ENCODE measurements at places on chromosomes 6 and 20.

- no peak for DNase-seq
These were observed 290.7 kb downstream of the HTR1B start for GRCh38 chr6:77172578-77172977.

DNA sequence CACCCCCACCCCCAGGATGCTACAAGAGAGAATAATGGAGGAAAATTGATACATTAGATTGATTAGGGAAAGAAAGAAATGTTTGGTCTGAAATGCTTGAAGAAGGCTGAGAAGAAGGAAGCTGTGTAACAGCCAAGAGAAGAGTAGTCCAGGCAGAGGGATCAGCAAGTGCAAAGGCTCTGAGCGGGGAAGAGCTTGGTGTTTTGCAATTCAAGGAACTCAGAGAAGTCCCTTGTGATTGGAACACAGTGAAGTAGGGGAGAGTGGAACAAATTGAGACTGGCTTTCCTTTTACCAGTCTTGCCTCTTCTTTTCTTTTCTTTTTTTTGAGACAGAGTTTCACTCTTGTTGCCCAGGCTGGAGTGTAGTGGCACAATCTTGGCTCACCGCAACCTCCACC, 76.6 kb upstream of the CHD6 start:
- no peak for DNase-seq

DNA sequence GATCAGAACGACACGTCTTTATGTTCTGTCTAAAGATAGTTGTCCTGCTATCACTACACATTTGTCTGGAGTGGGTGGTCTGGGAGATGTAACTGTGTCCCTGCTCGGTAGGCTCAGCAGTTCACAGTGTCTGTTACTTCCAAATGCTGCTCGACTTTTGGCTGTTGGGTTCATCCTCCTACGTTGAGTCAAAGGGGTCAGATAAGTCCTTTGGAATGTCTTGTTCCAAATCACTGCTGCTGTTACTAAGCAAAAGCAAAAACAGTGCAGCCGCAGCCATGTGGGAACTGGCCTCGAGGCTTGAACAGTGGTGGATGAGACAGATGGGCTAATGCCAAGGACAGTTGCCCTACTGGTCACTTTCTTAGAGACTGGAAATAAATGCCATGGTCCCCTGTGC, 272.2 kb upstream of the MAP3K7 start:
- DNase-seq, result no peak

GRCh38 chr6:167266830-167267555, 24.1 kb upstream of the UNC93A start:
- no peak for DNase-seq

DNA sequence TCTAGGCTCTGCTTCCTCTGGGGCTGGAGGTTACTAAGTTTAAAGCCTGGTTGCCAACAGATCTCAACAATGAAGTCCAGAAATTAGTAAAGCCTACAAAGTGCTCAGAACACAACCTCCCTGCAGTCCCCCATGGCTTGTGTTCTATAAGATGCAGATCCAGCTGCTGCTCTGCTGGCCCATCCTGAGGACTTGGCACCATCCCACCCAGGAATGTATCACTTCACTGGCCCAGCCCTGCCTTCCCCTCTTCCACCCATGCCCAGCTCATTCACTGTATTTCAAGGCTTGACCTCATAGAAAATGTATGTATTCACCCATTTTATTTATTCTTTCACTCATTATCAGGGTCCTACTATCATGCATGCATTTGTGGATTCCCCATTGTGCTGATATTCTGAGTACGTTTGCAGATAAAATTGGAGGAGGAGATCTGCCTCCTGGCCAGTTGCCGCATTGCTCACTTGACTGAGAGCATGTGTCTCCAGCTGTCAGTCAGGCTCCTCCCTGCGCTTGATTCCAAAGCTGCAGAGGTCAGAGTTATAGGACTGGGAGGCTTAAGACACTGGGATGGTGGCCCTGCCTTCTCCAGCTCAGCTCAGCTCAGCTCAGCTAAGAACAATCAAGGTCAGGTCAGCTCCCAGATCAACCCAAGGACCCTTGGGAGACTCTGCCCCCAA, 104.8 kb downstream of the MAFB start:
- DNase-seq, result peak; percentile 70

DNA sequence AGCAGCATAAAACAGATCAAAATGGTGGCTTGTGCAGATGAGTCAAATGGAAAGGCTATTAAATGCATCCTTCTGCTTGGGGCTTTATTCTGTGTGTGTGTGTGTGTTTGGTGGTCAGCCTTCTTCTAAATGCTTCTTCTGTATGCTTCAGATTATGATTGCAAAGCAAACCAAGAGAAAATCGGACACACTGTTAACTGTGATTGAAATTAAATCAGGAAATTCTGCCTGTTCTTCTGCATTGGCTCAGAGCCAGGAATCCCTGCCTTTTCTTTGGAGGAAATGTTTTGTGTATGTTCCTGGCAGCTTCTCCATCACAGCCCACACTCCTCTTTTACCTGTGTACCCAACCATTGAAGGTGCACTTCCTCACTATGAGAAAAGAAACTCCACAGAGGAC, 22.3 kb upstream of the PDE10A start:
- no peak for DNase-seq

DNA sequence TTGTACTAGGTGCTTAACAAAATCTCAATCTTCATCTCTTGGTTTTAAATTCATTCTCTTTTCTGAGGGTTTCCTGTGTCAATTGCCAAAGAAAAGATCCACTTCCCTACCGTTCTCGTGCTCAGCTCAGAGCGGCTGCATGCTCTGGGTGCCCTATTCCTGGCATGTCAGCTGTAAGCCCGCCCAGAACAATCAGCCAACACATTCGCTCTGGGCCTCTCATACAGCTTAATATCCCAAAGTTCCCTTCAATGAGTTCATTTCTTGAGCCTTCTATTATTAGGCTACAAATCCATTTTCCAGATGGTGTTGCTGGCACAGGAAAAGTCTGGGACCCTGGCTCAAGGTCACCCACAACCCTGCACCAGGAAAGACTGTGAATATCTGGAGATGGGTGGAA, 24.3 kb upstream of the LRFN2 start:
- DNase-seq, result peak; percentile 33

DNA sequence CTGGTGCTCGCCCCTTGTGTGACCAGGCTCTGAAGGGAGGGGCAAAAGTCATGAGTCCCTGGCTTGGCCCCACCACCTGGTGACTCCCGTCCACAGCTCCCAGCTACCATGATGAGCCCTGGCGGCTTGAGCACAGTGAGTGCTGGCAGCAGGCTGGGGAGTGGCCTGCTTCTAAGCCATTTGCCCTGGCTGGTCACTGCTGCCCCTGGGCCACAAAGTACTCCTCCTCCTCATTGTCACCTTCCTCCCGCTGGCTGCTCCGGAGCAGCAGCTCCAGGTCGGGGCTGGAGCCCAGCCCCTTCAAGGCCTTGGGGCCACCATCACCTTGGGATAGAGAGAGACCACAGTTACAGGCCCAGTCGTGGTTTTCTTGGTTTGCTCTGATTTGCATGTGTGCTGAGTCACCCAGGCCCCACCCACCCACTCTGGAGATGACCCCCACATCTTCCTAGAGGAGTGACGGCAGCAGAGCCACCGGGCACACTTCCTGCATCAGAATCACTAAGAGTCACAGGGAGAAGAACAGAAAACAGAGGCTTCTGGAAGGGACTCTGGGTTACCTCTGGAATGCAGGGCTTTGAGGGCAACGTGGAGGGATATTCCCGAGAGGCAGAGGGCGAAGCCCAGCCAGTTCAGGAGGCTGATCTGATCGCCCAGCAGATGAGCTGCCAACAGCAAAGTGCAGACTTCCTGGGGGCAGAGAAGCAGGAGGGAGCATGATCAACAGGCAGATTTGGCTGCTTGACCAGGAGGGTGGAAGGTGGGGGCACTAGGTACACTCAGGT, 42.1 kb upstream of the CDH22 start:
- no peak for DNase-seq

- DNase-seq, result peak; percentile 62
These were observed 93.3 kb downstream of the SESN1 start for GRCh38 chr6:109001291-109001894.

GRCh38 chr20:60540591-60540990, 582.4 kb downstream of the CDH26 start:
- DNase-seq, result no peak

DNA sequence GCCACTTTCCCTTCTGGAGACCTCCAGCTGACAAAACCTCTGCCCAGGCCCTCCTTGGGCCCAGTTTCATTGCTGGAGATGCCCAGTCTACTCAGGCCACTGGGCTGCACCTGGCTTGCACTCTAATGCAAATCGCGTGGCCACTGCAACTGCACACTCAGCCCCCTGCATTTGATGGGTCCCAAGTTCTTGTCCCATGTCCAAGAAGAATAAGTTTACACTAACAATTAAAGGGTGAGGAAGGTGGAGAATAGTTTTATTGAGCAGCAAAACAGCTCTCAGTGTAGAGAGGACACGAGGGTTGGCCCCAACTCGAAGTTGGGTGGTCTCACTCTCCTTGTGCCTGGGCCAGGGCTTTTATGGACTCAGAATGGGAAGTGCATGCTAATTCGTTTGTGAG, 31.9 kb upstream of the THEMIS start:
- DNase-seq, result no peak

DNA sequence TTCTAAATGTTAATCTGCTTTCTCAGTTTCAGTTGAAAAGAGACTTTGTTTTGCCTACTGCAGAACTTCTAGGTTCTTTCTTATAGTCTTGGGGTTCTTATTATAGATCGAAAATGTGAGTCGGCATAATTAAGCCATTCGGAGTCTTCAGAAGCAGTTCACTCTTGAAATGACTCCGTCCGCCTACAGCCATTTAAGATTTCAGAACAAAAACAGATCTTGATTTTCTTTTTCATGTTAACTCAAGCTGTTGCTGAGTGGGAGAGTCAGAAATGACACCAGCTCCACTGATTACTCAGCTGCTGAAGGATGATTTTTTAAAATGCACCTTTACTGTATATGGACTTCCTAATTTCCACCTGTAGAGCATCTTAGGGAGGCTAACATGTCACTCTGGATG, 15.9 kb downstream of the PRDM1 start:
- no peak for DNase-seq

DNA sequence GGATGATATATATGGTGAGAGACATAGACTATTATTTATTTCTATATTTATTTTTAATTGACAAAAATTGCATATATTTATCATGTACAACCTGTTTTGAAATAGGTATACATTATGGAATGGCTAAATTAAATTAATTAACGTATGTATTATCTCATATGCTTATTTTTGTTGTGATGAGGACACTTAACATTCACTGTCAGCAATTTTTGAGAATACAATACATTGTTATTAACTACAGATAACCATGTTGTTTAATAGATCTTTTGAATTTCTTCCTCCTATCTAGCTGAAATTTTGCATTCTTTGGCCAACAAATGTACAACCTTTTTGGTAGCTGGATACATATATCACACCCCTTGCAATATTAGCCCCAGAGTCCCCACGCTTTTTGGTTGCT, 110.7 kb upstream of the CITED2 start:
- no peak for DNase-seq

DNA sequence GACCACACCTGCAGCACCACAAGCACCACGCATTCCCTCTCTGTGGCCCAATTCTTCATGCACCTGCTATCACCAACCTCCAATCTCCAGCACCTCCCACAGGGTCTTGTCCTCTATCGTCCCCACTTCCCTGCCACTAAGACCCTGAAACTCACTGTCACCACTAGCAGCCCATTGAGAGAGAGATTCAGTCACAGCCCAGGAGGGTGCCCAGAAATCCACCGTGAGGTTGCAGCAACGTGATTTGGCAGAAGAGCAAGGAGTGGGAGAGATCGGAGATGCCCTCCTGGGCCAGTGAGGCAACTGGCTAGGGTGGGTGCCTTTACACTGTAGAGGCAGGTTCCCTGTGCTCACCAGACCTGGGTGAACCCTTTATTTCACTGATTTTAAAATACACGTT, 90.1 kb downstream of the ANKRD60 start:
- DNase-seq, result no peak

- DNase-seq, result no peak
These were observed 503.9 kb downstream of the ADGRB3 start for GRCh38 chr6:69138893-69139494.

- no peak for DNase-seq
These were observed 120.6 kb downstream of the PDE7B start for GRCh38 chr6:135972150-135972549.

DNA sequence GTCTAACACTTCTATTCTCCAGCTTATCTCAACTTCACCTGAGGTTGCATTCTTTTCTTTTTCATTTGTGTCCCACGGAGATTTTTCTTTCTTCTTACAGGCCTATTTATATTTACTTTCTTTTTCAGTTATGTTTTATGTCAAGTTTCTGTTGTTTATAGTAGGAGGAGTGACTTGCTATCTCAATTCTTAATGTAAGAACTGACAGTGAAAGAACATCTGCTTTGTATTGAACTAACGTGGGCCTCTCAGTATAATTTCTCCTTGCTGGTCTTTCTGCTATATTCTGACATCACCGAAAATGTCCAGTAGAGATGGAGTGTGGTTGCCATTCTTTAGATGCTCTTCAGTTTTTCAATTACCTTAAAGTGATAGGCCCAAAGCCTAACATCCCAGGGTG, 521.7 kb downstream of the EPM2A start:
- DNase-seq, result no peak

- no peak for DNase-seq
These were observed 74.8 kb downstream of the JARID2 start for GRCh38 chr6:15320693-15321092.

- no peak for DNase-seq
These were observed 12.7 kb downstream of the STX11 start for GRCh38 chr6:144162977-144163376.

GRCh38 chr6:137767911-137768690, 99.0 kb upstream of the TNFAIP3 start:
- no peak for DNase-seq

- no peak for DNase-seq
These were observed 165.2 kb downstream of the BCAS1 start for GRCh38 chr20:53905019-53905819.

GRCh38 chr6:1855890-1856289, 246.2 kb downstream of the FOXC1 start:
- no peak for DNase-seq

- DNase-seq, result no peak
These were observed 76.6 kb downstream of the ANKEF1 start for GRCh38 chr20:10111139-10111958.

GRCh38 chr6:75374961-75375400, 90.4 kb upstream of the TMEM30A start:
- DNase-seq, result no peak

- DNase-seq, result no peak
These were observed 88.7 kb downstream of the GRM4 start for GRCh38 chr6:34057191-34057590.

DNA sequence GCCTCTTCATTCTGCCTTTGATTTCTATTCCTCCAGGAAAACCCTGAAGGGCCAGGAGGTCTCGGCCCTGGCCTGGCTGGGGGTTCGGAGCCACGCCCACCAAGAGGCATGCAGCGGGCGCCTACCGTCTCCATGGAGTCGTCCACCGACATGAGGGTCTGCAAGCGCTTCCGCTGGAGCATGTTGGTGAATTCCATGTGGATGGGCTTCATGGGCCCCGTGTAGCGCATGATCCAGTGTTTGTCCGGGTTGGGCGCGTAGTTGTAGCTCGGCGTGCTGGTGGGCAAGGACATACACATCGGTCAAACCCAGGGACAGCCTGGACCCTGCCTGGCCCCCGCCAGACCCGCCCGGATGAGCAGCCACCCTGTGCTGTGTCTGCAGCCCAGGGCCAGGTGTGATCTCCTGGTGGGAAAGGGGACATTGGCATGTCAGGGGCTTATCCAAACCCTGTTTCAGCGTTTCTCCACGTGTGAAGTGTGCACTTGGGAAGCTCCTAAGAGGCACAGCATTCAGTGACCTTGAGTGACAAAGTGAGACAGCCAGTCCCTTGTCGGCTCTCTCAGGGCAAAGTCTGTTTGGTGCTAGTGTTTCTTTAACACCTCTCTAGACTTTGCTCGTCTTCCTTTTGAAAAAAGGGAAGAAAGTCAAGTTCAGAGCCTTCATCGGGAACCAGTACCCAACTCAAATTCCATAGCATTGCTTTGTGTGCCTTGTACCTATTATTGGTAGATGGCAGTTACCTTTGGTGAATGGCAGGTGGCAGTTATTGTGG, 100.8 kb downstream of the SULF2 start:
- DNase-seq, result no peak

All from right lung (tissue), 10 donors.